ENCODE measurements at places on chromosomes 7 and 10. TPM values are rescaled to one million over a fixed set of nuclear protein-coding genes. Genes with fewer than 3 reads are reported as not detected.
A peak's percentile ranks its signal among the peaks of the same experiment; 100 is the strongest.

TUBGCP2 gene
- polyA plus RNA-seq: 46.9 TPM

SHH gene
- 14.7 TPM for polyA plus RNA-seq

TMEM139 gene
- 6.3 TPM for polyA plus RNA-seq

HOXA11 gene
- polyA plus RNA-seq: not detected

NYAP1 gene
- 3.5 TPM for polyA plus RNA-seq

STAG3 gene
- polyA plus RNA-seq: 21.0 TPM

ACTR3C gene
- 8.2 TPM for polyA plus RNA-seq

CFAP43 gene
- polyA plus RNA-seq: 17.8 TPM

SDK1 gene
- polyA plus RNA-seq: 10.3 TPM

LAMB1 gene
- polyA plus RNA-seq: 539 TPM

NACAD gene
- 9.2 TPM for polyA plus RNA-seq

CELF2 gene
- polyA plus RNA-seq: 58.2 TPM

STEAP1B gene
- 2.9 TPM for polyA plus RNA-seq

- H3K36me3 ChIP-seq: no peaks in the 10 kb centered on the region
- no peak overlapping the region for H3K27ac ChIP-seq
- no peak overlapping the region for H3K4me3 ChIP-seq
- H3K4me1 ChIP-seq: peaks cover 25% of the 10 kb centered on the region
- H3K27me3 ChIP-seq: no peaks in the 10 kb centered on the region
Measured at GRCh38 chr7:23331132-23331531, 32.0 kb downstream of the MALSU1 start.

GRCh38 chr10:45444976-45445898 is 71.2 kb downstream of the ALOX5 start:
- no peaks in the 10 kb centered on the region for H3K36me3 ChIP-seq
- no peak for DNase-seq
- H3K27ac ChIP-seq: no peak overlapping the region
- H3K4me1 ChIP-seq: no peaks in the 10 kb centered on the region
- H3K27me3 ChIP-seq: peaks cover 6% of the 10 kb centered on the region

GRCh38 chr10:43226441-43226840 is 40.4 kb downstream of the RASGEF1A start:
- H3K4me1 ChIP-seq: peaks cover 19% of the 10 kb centered on the region
- no peaks in the 10 kb centered on the region for H3K36me3 ChIP-seq
- no peak for DNase-seq
- H3K4me3 ChIP-seq: no peak overlapping the region
- H3K27ac ChIP-seq: no peak overlapping the region

- DNase-seq: no peak
- no peak overlapping the region for H3K27ac ChIP-seq
- no peak overlapping the region for H3K4me3 ChIP-seq
- H3K4me1 ChIP-seq: no peaks in the 10 kb centered on the region
- no peaks in the 10 kb centered on the region for H3K27me3 ChIP-seq
Measured at GRCh38 chr7:77498659-77499379, 38.3 kb upstream of the PTPN12 start.

DNA sequence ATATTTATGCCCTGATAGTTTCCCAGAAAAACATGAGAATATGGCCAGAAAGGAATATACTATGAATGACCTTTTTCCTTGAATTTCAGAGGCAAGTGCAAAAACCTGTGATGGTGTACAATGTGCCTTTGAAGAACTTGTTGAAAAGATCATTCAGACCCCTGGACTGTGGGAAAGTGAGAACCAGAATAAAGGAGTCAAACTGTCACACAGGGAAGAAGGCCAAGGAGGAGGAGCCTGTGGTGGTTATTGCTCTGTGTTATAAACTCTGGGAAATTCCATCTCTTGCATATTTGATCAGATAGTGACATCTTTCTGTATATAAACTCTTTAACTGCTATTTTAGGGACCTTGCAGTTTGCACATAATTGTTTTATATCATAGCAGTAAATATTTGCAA is 33.7 kb downstream of the RAB18 start:
- H3K27ac ChIP-seq: no peak overlapping the region
- H3K36me3 ChIP-seq: no peaks in the 10 kb centered on the region
- DNase-seq: no peak
- H3K4me1 ChIP-seq: peaks cover 3% of the 10 kb centered on the region
- H3K27me3 ChIP-seq: no peaks in the 10 kb centered on the region

DNA sequence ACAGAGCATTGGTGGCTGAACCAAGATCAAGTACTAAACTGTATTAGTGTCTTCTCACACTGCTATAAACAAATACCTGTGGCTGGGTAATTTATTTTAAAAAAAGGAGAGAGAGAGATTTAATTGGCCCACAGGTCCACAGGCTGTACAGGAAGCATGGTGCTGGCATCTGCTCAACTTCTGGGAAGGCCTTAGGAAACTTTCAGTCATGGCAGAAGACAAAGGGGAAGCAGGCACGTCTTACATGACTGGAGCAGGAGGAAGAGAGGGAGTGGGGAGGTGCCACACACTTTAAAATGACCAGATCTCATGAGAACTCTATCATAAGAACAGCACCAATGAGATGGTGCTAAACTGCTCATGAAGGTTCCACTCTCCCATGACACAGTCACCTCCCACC is 95.2 kb upstream of the JCAD start:
- H3K36me3 ChIP-seq: no peaks in the 10 kb centered on the region
- H3K27ac ChIP-seq: no peak overlapping the region
- no peaks in the 10 kb centered on the region for H3K27me3 ChIP-seq

GRCh38 chr7:108007261-108007660 is 4.3 kb upstream of the LAMB1 start:
- H3K4me3 ChIP-seq: no peak overlapping the region
- DNase-seq: no peak
- no peak overlapping the region for H3K27ac ChIP-seq
- H3K4me1 ChIP-seq: peaks cover 10% of the 10 kb centered on the region

DNA sequence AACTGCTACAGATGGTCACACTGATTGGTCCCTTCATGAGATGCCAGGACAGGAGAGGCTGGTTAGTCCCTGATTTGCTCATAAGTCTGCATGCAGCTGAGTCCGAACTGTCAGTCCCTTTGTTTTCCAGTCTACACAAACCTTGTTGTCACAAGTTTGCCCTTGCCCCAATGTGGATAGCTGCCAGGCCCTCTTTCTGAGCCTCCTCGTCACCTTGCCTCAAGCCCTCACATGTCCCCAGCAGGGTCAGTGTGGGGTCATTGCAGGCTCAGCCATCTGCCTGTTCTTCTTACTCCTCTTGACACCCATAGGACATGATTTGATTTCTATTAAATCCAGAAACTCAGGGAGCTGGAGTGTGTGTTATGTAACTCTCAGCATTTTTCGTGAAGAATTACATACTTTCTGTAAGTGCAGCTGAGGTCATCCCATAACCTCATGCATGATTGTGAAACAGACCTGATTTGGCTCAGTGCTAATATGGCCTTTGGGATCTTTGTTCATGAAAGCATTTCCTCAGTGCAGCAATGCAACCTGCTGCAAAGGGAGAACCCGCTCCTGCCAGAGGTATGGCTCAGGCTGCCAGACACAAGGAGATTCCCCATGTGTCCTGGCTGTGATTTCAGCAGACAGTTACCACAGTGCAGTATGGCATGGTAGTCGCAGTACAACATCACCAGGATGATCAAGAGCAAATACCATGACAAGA is 70.0 kb upstream of the ZMIZ2 start:
- DNase-seq: peak; percentile 24
- peaks cover 100% of the 10 kb centered on the region for H3K36me3 ChIP-seq
- H3K4me3 ChIP-seq: no peak overlapping the region
- H3K4me1 ChIP-seq: peaks cover 10% of the 10 kb centered on the region

GRCh38 chr7:134339475-134339874 is 22.7 kb upstream of the SLC35B4 start:
- no peak for DNase-seq
- H3K4me1 ChIP-seq: no peaks in the 10 kb centered on the region
- no peak overlapping the region for H3K4me3 ChIP-seq
- H3K36me3 ChIP-seq: no peaks in the 10 kb centered on the region

DNA sequence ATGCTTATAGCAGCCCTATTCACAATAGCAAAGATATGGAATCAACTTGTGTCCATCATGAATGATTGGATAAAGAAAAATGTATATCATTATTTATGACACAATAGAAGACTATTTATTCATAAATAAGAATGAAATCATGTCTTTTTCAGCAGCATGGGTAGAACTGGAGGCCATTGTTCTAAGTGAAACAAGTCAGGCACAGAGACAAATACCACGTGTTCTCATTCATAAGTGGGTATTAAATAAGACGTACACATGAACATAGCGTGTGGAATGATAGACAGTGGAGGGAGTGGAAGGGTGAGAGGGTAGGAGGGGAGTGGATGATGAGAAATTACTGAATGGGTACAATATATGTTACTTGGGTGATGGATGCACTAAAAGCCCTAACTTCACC is 762.4 kb downstream of the REEP3 start:
- H3K27me3 ChIP-seq: no peaks in the 10 kb centered on the region
- no peak overlapping the region for H3K27ac ChIP-seq
- no peak overlapping the region for H3K4me3 ChIP-seq
- no peaks in the 10 kb centered on the region for H3K36me3 ChIP-seq

GRCh38 chr10:58291538-58292174 is 22.7 kb downstream of the CISD1 start:
- H3K4me3 ChIP-seq: no peak overlapping the region
- no peak overlapping the region for H3K27ac ChIP-seq
- H3K36me3 ChIP-seq: no peaks in the 10 kb centered on the region
- no peaks in the 10 kb centered on the region for H3K27me3 ChIP-seq

- H3K4me1 ChIP-seq: no peaks in the 10 kb centered on the region
- H3K27ac ChIP-seq: no peak overlapping the region
- no peaks in the 10 kb centered on the region for H3K27me3 ChIP-seq
- DNase-seq: no peak
- no peak overlapping the region for H3K4me3 ChIP-seq
- no peaks in the 10 kb centered on the region for H3K36me3 ChIP-seq
Measured at GRCh38 chr10:94049911-94050310, 56.2 kb downstream of the PLCE1 start.

DNA sequence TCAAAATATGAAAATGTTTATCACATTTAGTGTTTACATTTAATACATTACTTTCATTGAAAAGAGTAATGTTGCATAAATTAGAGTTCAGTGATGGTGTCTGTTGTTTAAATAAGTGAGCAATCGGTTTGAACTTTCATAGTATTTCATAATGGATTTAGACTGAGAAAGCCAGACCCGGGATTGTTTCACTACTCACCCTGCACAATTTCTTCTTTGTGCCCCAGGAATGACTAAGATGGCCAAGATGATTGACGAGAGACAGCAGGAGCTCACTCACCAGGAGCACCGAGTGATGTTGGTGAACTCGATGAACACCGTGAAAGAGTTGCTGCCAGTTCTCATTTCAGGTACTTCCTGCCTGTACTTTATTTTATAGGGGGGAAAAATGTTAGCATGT is 74.6 kb downstream of the VCL start:
- no peak overlapping the region for H3K27ac ChIP-seq
- H3K4me1 ChIP-seq: peaks cover 6% of the 10 kb centered on the region
- DNase-seq: no peak
- no peak overlapping the region for H3K4me3 ChIP-seq

DNA sequence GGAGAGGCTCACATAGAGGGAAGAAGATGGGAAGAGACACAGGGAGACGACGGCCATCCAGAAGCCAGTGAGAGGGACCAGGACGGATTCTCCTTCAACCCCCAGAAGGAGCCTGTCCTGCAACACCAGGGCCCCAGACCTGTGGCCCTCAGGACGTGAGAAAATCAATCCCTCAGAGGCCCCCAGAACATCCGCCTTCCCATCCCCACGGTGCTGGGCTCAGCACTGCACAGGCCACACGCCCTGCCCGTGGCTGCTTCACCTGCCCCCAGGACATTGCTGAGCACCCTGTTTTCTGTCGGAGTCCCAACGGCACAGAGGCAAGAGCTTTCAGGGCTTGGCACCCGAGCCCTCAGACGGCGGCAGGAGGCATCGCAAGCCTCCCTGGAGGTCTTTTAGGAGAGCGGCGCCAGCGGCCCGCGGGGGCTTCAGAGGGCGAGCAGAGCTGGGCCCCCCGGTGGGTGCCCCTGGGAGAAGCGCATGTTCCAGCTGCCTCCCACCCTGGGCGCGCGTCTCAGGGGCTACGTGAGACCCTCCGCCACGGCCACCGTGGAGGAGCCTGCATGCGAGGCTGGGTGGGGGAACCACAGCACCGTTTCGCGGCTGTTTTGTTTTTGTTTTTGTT is 42.8 kb downstream of the PDGFA start:
- no peak overlapping the region for H3K4me3 ChIP-seq
- H3K27me3 ChIP-seq: no peaks in the 10 kb centered on the region
- no peak overlapping the region for H3K27ac ChIP-seq
- H3K36me3 ChIP-seq: no peaks in the 10 kb centered on the region
- H3K4me1 ChIP-seq: no peaks in the 10 kb centered on the region

- no peaks in the 10 kb centered on the region for H3K36me3 ChIP-seq
- no peak for DNase-seq
- H3K4me1 ChIP-seq: no peaks in the 10 kb centered on the region
- H3K27me3 ChIP-seq: peaks cover 96% of the 10 kb centered on the region
- H3K4me3 ChIP-seq: no peak overlapping the region
Measured at GRCh38 chr10:129962031-129962871, 1.8 kb downstream of the EBF3 start.

- H3K4me1 ChIP-seq: peaks cover 5% of the 10 kb centered on the region
- DNase-seq: peak; percentile 74
- no peak overlapping the region for H3K27ac ChIP-seq
- peaks cover 50% of the 10 kb centered on the region for H3K27me3 ChIP-seq
- no peaks in the 10 kb centered on the region for H3K36me3 ChIP-seq
Measured at GRCh38 chr7:5083311-5083711, 37.7 kb downstream of the RBAK start.

DNA sequence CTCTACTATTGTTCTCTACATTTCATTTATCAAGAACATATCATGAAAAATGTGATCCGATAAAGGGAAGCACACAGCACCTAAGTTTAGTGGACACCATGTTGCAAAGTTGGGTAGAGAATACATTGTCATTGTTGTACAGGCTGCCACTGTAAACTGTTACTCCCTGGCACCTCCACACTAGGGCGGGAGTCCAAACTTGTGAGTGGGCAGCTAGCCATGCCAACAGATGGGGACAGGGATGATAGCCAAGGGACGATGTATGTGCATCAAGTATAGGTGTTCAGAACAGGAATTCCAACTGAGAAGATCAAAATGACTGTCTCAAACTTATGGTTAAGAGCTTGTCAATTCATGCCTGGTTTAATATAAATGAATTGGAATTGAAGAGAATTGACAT is 31.1 kb upstream of the COMMD3 start:
- no peak for DNase-seq
- H3K4me3 ChIP-seq: no peak overlapping the region
- no peaks in the 10 kb centered on the region for H3K27me3 ChIP-seq
- no peaks in the 10 kb centered on the region for H3K4me1 ChIP-seq

GRCh38 chr10:86673216-86673826 is 5.0 kb downstream of the LDB3 start:
- no peaks in the 10 kb centered on the region for H3K36me3 ChIP-seq
- no peak overlapping the region for H3K27ac ChIP-seq
- no peak for DNase-seq
- H3K27me3 ChIP-seq: peaks cover 32% of the 10 kb centered on the region

GRCh38 chr10:34786464-34786863 is 28.6 kb downstream of the PARD3 start:
- no peaks in the 10 kb centered on the region for H3K27me3 ChIP-seq
- no peaks in the 10 kb centered on the region for H3K36me3 ChIP-seq
- DNase-seq: no peak
- peaks cover 5% of the 10 kb centered on the region for H3K4me1 ChIP-seq
- no peak overlapping the region for H3K4me3 ChIP-seq

- DNase-seq: no peak
- no peaks in the 10 kb centered on the region for H3K36me3 ChIP-seq
- no peak overlapping the region for H3K27ac ChIP-seq
Measured at GRCh38 chr7:99618726-99619125, 2.0 kb downstream of the ZSCAN25 start.
